Trophoblast cell (in vitro differentiated cells and primary cell): ENCODE measurements at places on chromosomes 12 and 14.
A peak's percentile ranks its signal among the peaks of the same experiment; 100 is the strongest.

- no peak for DNase-seq
Measured at GRCh38 chr12:3944620-3945019, 71.4 kb upstream of the PARP11 start.

GRCh38 chr12:24415934-24416333 lies 466.5 kb upstream of the SOX5 start:
- DNase-seq, result no peak

- DNase-seq, result no peak
Measured at GRCh38 chr12:66058554-66058953, 72.0 kb downstream of the LLPH start.

DNA sequence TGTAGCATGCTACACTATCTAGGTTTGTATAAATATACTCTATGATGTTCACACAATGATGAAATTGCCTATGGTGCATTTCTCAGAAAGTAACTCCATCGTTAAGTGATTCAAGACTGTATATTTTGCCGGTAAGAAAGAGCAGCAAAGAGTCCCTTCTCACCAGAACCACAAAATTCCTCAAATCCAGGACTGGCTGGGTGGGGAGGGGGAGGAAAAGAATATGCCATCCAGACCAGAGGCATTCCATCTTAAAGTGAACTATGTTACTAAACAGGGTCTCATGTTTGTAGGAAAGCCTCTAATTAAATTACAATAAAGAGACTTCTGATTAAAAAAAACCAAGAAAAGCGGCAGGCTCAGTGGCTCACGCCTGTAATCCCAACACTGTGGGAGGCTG lies 11.5 kb downstream of the UBE2N start:
- no peak for DNase-seq

GRCh38 chr12:65232476-65233077 lies 45.9 kb upstream of the MSRB3 start:
- DNase-seq, result no peak

- DNase-seq, result no peak
Measured at GRCh38 chr14:29627137-29627536, 300.5 kb downstream of the PRKD1 start.

DNA sequence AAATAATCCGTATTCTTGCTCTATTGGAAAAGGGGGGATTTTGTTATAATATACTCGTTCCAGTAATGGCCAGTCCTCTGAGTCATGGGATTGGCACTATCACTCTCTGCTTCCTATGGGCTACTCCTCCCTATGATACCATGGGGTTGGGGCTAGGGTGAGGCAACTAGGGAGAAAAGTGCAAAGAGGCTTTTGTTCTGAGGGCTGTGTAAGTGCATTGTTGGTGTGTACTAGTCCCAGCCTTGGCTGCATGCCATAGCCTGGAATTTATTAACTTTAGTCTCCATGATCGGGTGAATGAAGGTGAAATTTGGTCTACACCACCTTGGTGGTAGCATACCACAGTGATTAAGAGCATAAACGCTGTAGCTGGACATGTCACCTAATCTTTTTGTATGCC lies 247.6 kb downstream of the RPAP3 start:
- no peak for DNase-seq

- DNase-seq, result no peak
Measured at GRCh38 chr12:71517145-71517846, 77.7 kb downstream of the LGR5 start.

DNA sequence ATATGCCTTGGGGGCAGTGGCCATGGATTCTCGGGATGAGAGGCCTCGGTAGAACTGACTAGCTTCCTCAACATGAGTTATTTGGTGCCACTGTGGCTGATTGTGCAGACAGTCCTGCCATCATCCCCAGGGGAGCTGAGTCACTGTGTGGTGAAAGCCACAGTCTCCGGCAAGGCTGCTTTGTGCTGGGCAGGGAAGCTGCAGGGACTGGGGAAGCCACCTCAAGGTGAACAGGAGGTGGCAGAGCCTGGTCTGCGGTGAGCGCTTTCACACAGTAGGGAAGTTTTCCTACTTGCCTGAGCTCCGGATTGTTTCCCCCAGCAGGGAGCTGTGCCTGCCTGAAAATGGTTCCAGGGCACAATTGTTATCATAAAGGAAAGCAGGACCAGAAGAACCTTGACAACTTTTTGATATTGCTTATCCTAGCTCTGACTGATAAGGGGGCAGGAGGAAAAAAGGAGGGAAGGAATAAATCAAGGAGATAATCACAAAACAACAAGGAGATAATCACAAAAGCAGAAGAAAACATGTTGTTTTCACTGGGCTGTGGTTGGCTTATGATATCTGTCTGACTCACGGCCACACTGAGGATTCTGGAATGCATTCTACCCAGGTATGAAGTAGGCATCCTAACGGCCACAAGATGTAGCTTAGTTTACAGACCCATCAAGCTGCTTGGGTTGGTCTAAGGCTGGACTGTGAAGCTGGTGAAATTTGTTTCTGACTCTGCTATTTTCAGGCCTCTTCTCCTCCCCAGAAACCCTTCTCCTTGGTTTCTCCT lies 32.2 kb upstream of the GNG2 start:
- no peak for DNase-seq

DNA sequence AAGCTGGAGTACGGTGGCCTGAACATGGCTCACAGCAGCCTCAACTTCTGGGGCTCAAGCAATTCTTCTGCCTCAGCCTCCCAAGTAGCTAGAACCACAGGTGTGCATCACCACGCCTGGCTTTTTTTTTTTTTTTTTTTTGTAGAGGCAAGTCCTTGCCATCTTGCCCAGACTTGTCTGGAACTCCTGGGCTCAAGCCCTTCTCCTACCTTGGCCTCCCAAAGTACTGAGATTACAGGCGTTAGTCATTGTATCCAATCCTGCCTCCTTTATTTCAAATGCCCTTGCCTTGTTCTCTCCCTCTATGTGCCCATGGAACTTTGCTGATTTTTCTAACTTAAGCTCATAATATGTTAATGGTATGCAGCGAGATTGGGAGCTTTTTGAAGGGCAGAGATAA lies 49.2 kb upstream of the PRICKLE1 start:
- no peak for DNase-seq

DNA sequence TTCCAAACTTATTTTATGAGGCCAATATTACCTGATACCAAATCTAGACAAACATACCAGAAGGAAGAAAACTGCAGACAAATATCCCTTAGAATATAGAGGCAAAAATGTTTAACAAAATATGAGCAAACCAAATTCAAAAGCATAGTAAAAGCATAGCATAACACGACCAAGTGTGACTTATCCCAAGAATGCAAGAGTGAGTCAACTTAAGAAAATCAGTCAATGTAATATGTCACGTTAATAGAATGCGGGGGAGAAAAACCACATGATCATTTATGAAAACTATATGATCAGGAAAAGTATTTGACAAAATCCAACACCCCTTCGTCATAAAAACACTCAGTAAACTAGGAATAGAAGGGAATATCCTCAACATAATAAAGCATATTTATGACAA lies 217.3 kb downstream of the ADGRD1 start:
- no peak for DNase-seq

DNA sequence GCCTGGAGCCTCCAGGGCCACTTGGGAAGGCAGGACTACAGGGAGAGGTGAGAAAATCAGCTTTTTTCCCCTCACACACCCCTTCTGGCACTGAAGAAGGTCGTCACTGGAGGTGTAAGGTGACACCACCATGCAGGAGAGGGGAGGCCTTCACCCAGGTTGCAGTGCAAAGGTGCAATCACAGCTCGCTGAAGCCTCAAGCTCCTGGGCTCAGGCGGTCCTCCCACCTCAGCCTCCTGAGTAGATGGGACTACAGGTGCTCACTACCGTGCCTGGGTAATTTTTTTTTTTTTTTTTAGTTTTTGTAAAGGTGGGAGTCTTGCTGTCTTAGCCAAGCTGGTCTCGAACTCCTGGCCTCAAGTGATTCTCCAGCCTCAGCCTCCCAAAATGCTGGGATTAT lies 93.6 kb downstream of the TNFAIP2 start:
- no peak for DNase-seq

DNA sequence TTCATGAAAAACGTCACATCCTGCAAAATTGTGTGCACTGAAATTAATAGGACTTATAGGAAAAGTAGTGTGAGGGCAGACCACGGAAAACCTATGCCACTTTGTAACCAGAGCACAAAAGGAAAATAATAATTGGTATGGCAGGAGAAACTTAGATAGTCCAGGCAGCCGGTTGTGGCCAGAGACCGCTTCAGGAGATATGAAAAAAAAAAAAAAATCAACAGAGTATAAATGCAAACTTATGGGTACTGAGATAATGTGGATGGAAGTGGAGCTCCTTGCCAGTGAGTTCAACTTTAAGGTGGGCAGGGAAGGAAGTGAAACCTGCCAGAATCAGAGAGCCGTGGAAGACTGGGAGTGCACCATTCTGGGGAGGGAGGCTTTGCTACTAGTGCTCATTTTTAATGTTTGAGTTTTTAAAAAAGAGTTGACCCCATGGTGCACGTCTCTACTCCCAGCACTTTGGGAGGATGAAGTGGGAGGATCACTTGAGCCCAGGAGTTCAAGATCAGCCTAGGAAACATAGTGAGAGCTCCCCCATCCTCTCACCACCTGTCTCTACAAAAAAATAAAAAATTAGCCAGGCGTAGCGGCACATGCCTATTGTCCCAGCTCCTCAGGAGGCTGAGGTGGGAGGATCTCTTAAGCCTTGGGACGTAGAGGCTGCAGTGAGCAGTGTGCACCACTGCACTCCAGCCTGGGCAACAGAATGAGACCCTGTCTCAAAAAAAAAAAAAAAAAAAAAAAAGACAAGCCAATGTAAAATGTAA lies 34.3 kb upstream of the METAP2 start:
- no peak for DNase-seq

DNA sequence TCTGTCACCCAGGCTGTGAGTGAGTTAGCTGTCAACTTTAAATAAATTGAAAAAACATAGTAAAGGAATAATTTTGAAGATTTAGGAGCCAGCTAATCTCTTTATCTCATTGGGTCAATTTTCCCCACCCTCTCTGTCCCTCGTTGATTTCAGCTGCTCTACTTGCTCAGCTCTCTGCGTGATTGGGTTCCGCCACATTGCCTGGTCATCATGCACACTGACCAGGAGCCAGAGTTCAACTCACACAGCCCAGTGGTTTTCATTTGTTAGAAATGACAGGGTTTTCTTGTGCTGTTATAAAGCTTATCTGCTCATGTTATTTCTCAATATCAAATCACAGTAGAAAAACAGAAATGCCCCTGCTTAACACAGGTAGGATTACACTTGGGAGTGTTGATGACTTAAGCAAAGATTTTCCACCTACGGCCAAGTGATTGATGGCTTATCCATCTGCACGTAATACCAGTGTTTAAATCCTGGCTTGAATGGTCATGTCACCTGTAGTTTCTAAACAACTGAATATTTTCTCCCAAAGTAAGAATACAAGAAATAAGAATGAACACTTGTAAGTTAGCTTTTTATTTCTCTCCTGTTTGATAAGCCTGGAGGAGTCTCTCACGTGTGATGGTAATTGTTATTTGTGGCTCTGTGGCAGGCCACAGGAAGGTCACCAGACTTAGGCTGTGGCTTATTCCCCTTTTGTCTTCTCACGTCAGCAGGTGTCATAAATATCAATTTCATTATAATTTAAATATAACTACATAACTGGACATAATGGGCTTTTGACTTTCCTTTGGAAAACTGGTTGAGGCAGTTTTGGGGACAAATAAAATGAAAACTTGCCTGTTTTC lies 367.2 kb upstream of the DDHD1 start:
- no peak for DNase-seq

- DNase-seq, result no peak
Measured at GRCh38 chr12:52091061-52091460, 11.6 kb downstream of the SMIM41 start.

- DNase-seq, result peak; percentile 92
Measured at GRCh38 chr12:2034633-2035430, 18.0 kb upstream of the CACNA1C start.

GRCh38 chr12:11059041-11059440 lies 3.1 kb downstream of the TAS2R46 start:
- no peak for DNase-seq

DNA sequence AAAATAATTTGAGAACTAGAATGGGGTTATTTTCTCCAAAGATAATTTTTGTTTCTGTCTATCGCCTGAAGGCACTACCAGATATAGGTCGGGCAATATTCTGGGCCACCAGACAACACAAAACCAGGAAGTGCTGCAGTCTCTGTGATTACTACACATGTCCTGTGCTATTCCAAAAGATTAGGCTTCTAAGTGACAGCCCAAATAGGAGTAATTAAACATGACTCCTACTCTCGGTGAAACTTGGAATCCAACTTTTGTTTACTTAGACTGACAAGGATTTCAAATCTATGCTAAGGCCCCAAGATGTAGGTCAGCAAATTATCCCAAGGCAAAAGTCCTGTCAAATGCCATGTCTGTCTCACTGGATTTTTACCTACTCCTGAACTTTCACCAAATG lies 157.6 kb upstream of the LRFN5 start:
- no peak for DNase-seq

- DNase-seq, result no peak
Measured at GRCh38 chr12:57872362-57872761, 25.8 kb upstream of the CTDSP2 start.

GRCh38 chr12:29147731-29148595 lies 1.1 kb upstream of the FAR2 start:
- DNase-seq, result peak; percentile 23

DNA sequence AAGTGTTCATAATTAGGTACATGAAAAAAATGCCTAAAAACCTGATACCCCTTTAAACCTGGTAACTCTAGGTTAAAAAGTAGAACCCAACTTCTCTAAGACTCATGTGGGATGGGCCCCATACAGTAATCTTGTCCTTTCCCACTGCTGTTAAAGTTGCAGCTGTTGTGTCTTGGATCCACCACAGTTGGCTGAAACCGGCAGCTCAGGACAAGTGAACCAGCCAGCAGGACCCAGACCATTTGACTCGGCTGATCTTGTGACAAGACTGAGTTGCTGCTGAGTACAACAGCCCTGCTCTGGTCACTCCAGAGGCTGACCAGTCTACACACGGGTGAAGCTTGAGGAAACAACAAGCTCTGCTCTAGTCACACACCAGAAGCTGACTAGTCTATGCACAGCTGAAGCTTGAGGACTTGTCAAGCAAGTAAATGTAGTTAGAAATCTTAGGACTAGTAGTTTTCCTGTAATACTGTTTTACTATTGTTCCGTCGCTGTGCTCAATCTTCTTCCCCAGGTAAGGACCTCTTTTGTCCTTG lies 60.6 kb downstream of the DHRS2 start:
- no peak for DNase-seq

GRCh38 chr14:32813401-32813800 lies 125.3 kb upstream of the NPAS3 start:
- DNase-seq, result no peak

- no peak for DNase-seq
Measured at GRCh38 chr12:118189741-118190191, 53.8 kb downstream of the PEBP1 start.

DNA sequence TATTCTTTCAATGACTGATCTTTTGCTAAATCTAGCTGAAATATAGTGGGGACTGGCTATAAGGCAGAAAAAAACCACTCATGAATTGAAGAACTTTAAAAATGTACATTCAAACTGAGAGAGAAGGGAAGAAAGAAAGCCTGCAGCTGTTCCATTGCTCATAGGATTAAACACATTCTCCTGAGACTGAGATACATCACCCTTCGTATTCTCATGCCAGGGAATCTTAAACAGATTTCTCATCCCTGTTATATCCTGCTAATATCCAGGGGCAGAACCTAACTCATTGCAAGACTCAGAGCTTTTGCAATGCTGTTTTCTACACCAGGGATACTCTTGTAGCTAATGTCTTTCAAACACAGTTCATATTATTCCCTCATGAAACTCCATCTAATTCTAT lies 67.2 kb upstream of the ACSS3 start:
- no peak for DNase-seq
